ENCODE measurements at places on chromosomes 6 and 20.

- no peak for DNase-seq
These were observed 8.2 kb downstream of the MYB start for GRCh38 chr6:135189344-135189743.

- no peak for DNase-seq
These were observed 220.5 kb downstream of the TENT5A start for GRCh38 chr6:81531869-81532561.

- no peak for DNase-seq
These were observed 59.2 kb downstream of the TRAM2 start for GRCh38 chr6:52517502-52518278.

- no peak for DNase-seq
These were observed 11.6 kb downstream of the CDH22 start for GRCh38 chr20:46296526-46297250.

DNA sequence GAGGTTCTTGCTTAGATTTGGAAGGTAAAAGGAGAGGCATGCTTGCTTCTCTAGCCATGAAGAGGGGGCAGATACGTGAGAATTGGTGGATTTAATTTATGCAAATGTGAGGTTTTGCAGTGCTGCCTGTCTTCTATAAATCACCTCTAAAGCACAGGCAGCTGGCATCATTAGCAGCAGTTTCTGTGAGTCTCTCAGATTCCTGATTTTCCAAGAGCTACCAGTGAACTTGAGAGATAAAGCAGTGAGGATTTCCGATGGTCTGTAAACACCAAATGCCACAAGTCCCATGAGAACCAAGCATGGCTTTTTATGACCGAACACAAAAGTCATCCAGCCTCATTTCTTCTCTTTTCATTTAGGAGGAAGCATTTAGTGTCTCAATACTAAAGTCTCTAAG, 3.2 kb upstream of the SIRPB2 start:
- no peak for DNase-seq

- no peak for DNase-seq
These were observed 15.4 kb upstream of the STMND1 start for GRCh38 chr6:17086469-17086868.

DNA sequence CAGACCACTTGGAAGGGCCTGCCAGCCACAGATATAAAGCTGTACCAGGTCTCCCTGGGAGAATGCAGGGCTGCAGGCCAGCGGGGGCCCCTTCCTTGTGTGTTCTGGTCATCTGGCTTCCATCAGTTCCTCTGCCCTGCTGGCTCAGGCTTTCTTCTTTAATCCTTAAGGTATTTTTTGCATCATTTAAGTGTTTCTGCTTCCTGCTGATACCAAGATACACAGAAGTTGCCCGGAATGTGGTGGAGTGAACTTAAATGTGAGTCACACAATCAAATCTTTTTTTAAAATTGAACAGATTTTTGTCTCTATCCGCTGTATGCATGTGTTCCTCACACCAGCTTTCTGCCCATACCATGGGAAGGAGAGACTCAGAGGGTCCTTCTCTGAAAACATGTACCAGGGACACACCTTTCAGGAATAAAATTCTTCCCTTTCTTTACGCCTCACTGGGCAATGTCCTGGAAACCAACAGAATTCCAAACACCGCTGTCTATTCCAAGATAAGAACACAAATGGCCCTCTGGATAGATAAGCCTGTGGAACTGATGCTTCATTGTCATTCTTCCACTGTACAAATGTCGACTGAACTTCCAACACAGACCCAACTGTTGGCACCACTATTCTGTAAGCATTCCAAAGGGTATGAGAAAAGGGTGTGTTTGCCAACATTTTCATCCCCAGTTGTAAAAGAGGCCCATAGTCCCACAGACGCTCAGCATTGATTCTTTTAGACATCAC, 206.2 kb upstream of the MYLIP start:
- no peak for DNase-seq

DNA sequence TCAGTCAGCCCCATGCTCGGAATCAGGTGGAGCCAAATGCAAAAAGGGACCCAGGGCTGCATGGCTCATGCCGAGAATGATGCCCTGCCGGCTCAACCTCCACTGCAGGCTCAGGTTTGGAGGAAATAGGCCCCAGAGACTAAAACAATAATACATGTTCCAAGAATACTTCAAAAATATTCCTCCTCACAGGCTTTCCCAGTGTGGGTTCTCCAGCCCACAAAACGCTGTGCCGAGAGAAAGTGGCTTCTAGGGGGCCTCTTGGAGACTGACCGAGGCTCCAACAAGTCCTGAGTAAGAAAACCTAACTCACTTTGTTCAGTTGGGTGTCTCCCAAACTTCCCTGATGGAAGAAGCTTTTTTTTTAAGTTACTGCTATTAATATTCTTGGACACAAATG, 73.9 kb downstream of the BANF2 start:
- DNase-seq: no peak

GRCh38 chr20:57040924-57041323, 225.5 kb downstream of the BMP7 start:
- no peak for DNase-seq

- DNase-seq: no peak
These were observed 109.9 kb downstream of the MAP3K4 start for GRCh38 chr6:161101517-161101916.

GRCh38 chr6:72365773-72366172, 256.1 kb upstream of the KCNQ5 start:
- no peak for DNase-seq

- DNase-seq: no peak
These were observed 49.0 kb downstream of the COL11A2 start for GRCh38 chr6:33143113-33143770.

GRCh38 chr6:4316867-4317400, 181.6 kb upstream of the ECI2 start:
- no peak for DNase-seq

GRCh38 chr6:70864401-70864800, 92.5 kb downstream of the B3GAT2 start:
- DNase-seq: no peak

GRCh38 chr6:74638412-74638811, 567.4 kb downstream of the COL12A1 start:
- no peak for DNase-seq
